A549 (cell line): ENCODE measurements at places on chromosomes 3 and 15.

- no peak for DNase-seq
Measured at GRCh38 chr3:48505968-48506504, 2.1 kb upstream of the SHISA5 start.

- peak; percentile 46 for DNase-seq
Measured at GRCh38 chr15:51093839-51094605, 684 bp downstream of the TNFAIP8L3 start.

GRCh38 chr15:29687939-29688505 lies 134.2 kb downstream of the TJP1 start:
- no peak for DNase-seq

DNA sequence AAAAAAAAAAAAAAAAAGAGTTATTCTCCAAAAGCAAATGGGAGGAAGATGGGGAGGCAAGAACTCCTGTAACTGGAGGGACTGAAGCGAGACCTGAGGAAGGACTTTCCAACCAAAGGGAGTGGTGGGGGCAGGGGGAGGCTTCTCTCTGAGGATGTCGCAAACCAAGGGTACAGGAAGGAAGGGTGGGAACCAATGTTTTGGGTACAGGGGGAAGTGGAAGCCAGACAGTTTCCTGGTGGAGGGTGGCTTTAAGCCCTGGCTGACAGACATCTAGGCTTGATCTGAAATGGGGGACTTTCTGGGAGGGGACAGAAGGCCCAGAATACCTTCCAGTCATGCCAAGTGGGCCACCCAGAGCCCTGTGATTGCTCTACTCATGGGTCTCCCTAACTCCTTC lies 27.0 kb downstream of the VIPR1 start:
- no peak for DNase-seq

- DNase-seq = no peak
Measured at GRCh38 chr15:66481107-66481856, 16.3 kb downstream of the SNAPC5 start.
